ENCODE measurements at places on chromosomes 7 and 10.

DNA sequence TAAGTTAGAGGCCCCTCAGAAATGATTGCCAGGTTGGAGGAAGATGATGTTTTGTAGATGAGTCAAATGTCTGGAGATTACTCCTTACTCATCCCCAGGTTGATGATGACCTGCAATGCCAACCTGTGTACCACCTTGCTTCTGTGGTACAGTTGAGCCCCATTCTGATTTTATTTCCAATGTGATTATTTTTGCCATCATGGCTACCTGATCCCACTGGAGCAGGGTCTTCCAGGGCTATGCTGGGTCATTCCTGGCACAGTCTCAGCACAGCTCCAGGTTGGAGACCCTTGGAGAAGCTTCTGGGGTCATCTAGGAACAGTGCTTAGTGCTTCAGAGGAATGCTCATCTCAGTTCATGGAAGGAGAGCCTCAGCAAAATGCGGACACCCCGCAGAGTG lies 34.3 kb downstream of the LRRC18 start:
- no peak for DNase-seq

- DNase-seq: no peak
These were observed 197.6 kb upstream of the ZNF32 start for GRCh38 chr10:43846187-43846680.

GRCh38 chr10:52170776-52171175 lies 143.3 kb upstream of the DKK1 start:
- DNase-seq: no peak

DNA sequence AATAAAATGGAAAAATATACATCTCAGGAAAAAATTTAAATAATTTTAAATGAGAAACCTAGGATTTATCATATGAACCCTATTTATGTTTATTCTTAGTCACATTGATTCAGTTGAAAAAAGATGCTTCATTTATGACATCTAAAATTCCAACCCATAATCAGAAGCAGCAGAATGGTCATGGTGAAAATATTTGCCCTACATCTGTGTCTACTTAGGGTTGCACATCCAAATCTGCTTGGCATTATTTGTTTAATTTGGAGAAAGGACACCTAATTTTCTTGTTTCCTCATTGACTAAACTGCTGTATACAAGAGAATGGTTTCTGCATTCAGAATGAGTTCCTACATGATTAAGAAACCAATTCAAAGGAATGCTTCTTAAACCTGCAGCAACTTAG lies 72.9 kb upstream of the SKAP2 start:
- no peak for DNase-seq

Measured in T-cell (primary cell).